MCF 10A (cell line): ENCODE measurements at places on chromosomes 6 and 20. TPM values are rescaled to one million over a fixed set of nuclear protein-coding genes. Genes with fewer than 3 reads are reported as not detected.
A peak's percentile ranks its signal among the peaks of the same experiment; 100 is the strongest.

DNA sequence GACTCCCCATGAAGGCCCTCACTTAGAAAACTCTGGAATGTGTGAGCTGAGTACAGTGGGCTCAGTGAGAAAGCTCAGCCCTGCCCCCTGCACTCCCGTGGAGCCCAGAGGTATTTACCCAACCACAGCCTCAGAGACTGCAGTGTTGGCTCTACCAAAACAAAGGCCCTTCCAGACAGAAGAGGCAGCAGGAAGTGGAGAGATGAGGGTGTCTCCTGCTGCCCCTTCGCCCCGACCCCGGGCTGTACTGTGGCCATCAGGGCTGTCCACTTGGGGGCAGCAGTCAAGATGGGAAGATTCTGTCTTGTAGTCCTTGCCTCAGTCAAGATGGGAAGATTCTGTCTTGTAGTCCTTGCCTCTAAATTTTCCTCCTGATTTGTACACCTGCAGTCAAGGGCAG, 341.3 kb downstream of the TAF4 start:
- no peaks in the 10 kb centered on the region for H3K36me3 ChIP-seq
- no peaks in the 10 kb centered on the region for H3K4me1 ChIP-seq
- no peaks in the 10 kb centered on the region for H3K27me3 ChIP-seq
- H3K4me3 ChIP-seq = no peak overlapping the region
- DNase-seq = no peak

DNA sequence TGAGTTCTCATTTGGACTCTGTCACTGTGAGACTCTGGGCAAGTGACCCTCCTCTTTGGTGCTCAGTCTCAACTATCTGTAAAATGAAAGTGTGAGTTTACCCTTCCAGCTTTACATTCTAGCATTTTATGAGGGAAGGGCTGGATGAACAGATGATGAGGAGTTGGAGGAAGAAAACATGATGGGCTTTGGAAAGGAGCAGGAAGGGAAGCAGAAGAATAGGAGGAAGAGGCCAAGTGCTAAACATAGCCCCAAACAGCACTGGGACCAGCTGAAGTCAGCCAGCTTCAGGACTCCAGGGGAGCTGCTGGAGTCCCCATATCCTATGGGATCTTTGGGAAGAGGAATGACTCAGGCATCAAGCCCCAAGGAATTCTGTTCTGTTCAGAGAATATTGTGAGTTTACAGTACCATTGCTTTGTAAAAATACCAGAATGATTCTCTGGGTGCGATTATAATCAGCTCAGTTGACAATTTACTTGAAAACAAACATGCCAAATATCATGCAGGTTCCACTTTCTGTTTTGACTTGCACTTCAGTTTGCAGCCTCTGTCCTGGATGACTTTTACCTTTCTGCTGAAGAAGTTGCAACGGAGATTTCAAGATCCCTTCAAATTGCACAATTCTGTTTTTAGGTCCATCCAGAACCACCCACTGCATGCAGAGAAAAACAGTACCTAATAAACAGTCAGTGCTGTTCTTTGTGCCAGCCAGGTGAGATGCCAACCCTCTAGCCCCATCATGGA, 3.2 kb downstream of the CD40 start:
- peaks cover 6% of the 10 kb centered on the region for H3K36me3 ChIP-seq
- DNase-seq = no peak

Gene RFX6
- not detected in 2 replicates for total RNA-seq

Gene BPIFA1
- total RNA-seq = not detected in 2 replicates

Gene GSTA2
- total RNA-seq = not detected in 2 replicates

Gene TRIM10
- not detected in 2 replicates for total RNA-seq

DNA sequence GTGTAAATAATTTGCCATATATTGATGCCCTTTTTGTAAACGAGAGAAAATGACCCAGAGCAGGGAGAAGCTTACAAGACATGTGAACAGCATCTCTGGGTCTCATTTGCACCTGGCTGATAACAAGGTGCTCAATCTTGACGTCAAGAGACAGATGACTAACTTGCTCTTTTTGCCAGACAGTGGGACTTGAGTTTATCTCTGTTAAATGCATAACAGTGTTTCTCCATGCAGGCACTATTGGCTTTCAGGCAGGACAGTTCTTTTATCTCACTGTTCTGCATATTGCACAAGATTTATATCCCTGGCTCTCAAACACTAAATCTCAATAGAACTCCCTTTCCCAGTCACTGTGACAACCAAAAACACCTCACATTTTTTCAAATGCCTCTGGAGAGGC, 56.4 kb downstream of the RFX6 start:
- no peaks in the 10 kb centered on the region for H3K36me3 ChIP-seq
- H3K4me1 ChIP-seq = no peaks in the 10 kb centered on the region
- DNase-seq = no peak
- no peak overlapping the region for H3K27ac ChIP-seq

DNA sequence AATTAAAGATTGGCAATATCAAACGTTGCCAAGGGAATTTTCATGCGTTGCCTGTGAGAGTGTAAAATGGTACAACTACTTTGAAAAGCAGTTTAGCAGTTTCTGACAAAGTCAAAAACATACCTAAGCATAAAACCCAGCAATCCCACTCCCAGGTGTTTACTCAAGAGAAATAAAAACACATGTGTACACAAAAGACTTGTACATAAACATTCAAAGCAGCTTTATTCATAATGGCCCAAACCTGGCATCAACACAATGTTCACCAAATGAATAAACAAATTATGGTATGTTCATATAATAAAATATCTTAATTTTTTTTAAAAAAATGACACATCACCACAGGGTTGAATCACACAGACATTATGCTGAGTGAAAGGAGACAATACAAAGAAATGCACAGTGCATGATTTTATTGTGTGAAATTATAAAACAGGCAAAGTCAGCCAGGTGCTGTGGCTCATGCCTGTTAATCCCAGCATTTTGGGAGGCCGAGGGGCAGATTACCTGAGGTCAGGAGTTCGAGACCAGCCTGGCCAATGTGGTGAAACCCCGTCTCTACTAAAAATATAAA, 240.4 kb upstream of the MARCKS start:
- H3K27ac ChIP-seq = no peak overlapping the region
- no peak overlapping the region for H3K4me3 ChIP-seq
- DNase-seq = no peak
- no peaks in the 10 kb centered on the region for H3K4me1 ChIP-seq

GRCh38 chr20:44745598-44746366, at the start of gene KCNK15:
KCNK15 (plus strand) TSS chr20:44745865; CDS start chr20:44745911, 46 bp downstream.
- peaks cover 20% of the 10 kb centered on the region for H3K4me1 ChIP-seq
- H3K27me3 ChIP-seq = peaks cover 60% of the 10 kb centered on the region
- peak within 1 kb of the TSS; percentile 39 for H3K4me3 ChIP-seq
- no peaks in the 10 kb centered on the region for H3K36me3 ChIP-seq
- no peak for DNase-seq

DNA sequence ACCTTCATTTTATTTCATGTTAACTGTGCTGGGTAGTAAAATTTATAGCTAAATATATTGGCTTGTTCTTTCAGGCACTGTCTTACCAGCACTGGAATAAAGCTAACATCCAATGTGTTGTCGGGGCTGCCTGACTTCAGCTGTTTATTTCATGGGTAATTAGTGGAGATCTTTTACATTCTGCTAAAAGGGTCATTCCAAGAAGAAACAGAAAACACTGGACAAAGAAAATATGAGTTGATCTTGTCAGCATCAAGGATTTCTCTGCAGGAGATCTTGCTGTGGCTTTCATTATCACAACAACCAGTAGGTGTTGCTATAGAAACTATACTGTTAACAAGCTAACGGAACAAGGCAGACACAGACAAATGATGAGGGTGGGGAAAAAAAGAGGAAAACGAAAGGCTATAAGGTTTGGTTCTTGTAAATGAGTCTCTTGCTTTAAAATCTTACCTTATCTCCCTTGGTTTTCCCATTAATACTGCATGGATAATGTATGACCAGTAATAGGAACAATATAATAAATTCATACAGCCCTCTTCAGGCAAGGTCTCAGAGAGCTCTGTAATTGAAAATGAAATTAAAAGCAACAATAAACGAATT, 206.8 kb downstream of the SIM1 start:
- no peak overlapping the region for H3K4me3 ChIP-seq
- H3K27me3 ChIP-seq = no peaks in the 10 kb centered on the region
- H3K27ac ChIP-seq = peak overlapping the region; percentile 17
- no peaks in the 10 kb centered on the region for H3K36me3 ChIP-seq
- peak; percentile 45 for DNase-seq
- H3K4me1 ChIP-seq = peaks cover 12% of the 10 kb centered on the region

- DNase-seq = no peak
- no peak overlapping the region for H3K4me3 ChIP-seq
- peaks cover 8% of the 10 kb centered on the region for H3K4me1 ChIP-seq
- peaks cover 32% of the 10 kb centered on the region for H3K27me3 ChIP-seq
Measured at GRCh38 chr6:166687879-166688205, 60.8 kb upstream of the RPS6KA2 start.

Gene BPIFB4
- total RNA-seq = not detected in 2 replicates

GRCh38 chr6:157420497-157420896, 39.5 kb downstream of the ZDHHC14 start:
- no peak overlapping the region for H3K27ac ChIP-seq
- no peaks in the 10 kb centered on the region for H3K27me3 ChIP-seq
- DNase-seq = no peak
- H3K4me1 ChIP-seq = no peaks in the 10 kb centered on the region
- no peak overlapping the region for H3K4me3 ChIP-seq
- no peaks in the 10 kb centered on the region for H3K36me3 ChIP-seq

DNA sequence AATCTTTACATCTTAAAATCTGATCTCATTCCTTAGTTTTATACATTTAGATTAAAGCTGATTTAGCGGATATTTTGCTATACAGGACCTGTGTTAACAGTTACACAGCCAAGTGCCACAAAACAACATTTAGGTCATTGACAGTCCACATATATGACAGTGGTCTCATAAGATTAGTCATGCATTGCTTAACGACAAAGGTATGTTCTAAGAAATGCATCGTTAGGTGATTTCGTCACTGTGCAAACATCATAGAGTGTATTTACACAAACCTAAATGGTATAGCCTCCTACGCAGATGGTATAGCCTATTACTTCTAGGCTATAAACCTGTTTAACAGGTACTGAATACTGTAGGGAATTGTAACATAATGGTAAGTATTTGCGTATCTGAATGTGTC, 21.6 kb downstream of the ADGRG6 start:
- no peak overlapping the region for H3K4me3 ChIP-seq
- H3K27me3 ChIP-seq = no peaks in the 10 kb centered on the region
- DNase-seq = peak; percentile 80
- H3K4me1 ChIP-seq = peaks cover 23% of the 10 kb centered on the region
- H3K36me3 ChIP-seq = no peaks in the 10 kb centered on the region

Gene SNRPB
- total RNA-seq = 236 and 240 TPM in 2 replicates

Gene SNPH
- 2.2 and 2.6 TPM in 2 replicates for total RNA-seq

Gene DTNBP1
- 10.8 and 13.5 TPM in 2 replicates for total RNA-seq

Gene EYA4
- total RNA-seq = not detected in 2 replicates

GRCh38 chr6:105781915-105782314, 304.2 kb upstream of the PRDM1 start:
- no peak overlapping the region for H3K4me3 ChIP-seq
- no peak for DNase-seq
- H3K27ac ChIP-seq = no peak overlapping the region
- peaks cover 6% of the 10 kb centered on the region for H3K4me1 ChIP-seq

- no peak for DNase-seq
- peaks cover 28% of the 10 kb centered on the region for H3K36me3 ChIP-seq
- no peaks in the 10 kb centered on the region for H3K4me1 ChIP-seq
Measured at GRCh38 chr6:2274981-2275891, 29.8 kb upstream of the GMDS start.

Gene LY6G5C
- total RNA-seq = 0.64 and 1.4 TPM in 2 replicates

Gene DDAH2
- 8.5 and 13.5 TPM in 2 replicates for total RNA-seq

GRCh38 chr6:129516005-129516404, 194.0 kb downstream of the ARHGAP18 start:
- no peaks in the 10 kb centered on the region for H3K4me1 ChIP-seq
- H3K4me3 ChIP-seq = no peak overlapping the region
- DNase-seq = no peak
- peaks cover 3% of the 10 kb centered on the region for H3K36me3 ChIP-seq

DNA sequence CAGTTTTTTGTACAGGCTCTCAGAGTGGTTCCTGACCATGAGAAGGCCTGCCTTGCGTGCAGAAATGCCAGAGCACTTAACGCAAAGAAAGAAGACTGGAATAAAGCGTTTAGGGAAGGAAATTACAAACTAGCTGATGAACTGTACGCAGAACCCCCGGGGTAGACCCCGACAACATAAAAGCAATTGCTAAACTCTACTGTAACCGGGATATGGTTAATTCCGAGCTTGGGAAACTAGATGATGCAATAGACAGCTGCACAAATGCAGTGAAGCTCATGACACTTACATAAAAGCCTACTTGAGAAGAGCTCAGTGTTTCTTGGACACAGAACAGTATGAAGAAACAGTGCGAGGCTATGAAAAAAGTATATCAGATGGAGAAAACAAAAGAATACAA, 35.7 kb downstream of the CITED2 start:
- H3K27me3 ChIP-seq = no peaks in the 10 kb centered on the region
- H3K27ac ChIP-seq = no peak overlapping the region
- no peaks in the 10 kb centered on the region for H3K36me3 ChIP-seq
- no peak overlapping the region for H3K4me3 ChIP-seq

DNA sequence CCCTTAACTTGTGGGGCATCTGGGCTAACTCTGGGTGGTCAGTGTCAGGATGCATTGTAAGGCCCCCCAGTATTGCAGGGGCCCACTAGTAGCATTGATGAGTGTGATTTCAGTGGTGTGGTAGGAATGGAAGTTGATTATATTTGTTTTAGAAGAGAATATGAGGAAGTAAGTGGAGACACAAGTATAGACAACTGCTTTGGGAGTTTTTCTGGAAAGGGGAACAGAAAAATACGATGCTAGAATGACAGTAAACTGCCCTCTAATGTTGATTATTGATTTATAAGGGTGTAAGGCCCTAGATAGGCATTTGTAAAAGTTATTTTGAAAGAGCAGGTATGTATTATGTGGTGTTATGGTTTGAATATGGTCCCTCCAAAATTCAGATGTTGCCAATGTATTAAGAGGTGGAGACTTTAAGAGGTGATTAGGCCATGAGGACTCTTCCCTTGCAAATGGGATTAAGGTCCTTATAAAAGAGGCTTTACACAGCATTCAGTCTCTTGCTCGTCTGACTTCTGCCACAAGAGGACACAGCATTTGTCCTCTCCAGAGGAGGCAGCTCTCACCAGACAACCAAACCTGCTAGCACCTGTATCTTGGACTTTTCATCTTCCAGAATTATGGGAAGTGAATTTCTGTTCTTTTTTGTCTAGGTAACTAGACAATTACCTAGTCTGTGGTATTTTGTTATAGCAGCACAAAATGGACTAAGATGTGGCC, 135.9 kb upstream of the DTNBP1 start:
- H3K4me1 ChIP-seq = peaks cover 13% of the 10 kb centered on the region
- H3K36me3 ChIP-seq = no peaks in the 10 kb centered on the region
- no peak overlapping the region for H3K27ac ChIP-seq
- H3K27me3 ChIP-seq = no peaks in the 10 kb centered on the region
- no peak overlapping the region for H3K4me3 ChIP-seq
- no peak for DNase-seq
